ENCODE measurements at places on chromosomes 12 and 14.

DNA sequence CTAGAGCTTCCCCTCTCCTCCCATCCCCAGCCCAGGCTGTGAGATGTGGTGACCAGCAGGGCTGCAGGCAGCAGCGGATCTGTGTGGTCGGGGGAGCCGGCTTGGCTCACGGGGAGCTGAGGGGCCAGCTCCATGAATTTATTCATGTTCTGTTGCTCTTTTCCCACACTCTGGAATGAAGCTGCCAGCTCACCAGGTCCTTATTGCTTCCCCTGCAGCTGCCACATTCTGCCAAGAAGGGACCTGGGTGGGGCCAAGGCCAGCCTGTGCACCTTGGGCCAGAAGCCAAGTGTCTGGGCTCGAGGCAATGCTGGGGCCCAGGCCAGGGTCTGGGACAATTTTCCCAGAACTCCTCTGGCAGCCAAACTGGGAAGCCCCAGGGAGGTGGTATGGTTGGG is 2.5 kb upstream of the C1QL4 start:
- no peak for DNase-seq

GRCh38 chr14:95614349-95614748 is 71.9 kb upstream of the TCL1B start:
- DNase-seq: no peak

DNA sequence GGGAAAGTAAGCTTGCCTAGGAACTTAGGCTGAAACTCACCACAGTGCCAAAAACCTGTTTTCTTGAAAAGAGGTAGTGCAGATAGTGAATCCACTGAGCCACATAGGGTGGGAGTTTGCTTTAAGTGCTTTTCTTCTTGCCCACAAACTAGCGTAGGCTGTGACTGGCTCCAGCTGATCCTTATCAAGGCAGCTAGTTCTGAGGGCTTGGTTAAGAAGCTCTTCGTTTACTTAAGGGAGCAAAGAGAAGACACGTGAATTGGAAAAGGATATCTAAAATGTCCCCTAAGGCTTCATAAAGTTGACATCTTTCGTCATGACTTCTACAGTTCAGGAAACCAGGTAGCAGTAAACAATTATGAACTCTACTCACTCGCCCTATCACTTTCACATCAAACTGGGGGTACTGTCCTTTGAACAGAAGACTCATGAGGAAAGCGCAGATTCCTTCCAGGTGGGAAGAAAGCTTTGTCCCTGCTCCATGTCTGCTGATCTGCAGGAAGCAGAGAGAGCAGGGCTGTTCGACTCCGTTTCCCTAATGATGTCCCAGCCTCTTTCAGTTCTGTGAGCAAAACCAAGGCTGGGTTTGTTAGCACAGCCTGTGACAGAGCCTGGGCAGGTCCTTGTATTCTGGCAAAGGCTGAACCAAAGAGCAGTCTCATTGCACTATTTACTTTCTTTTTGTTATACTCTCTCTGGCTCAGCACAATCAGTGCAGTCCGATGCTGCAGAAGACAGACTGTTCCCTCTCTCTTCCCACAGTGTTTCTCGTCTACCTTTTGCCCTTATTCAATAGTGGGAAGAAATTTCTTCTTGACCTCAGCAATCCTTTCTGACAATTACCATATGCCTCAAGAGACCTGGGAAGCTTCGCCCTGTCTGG is 93.5 kb upstream of the ETV6 start:
- DNase-seq: no peak

GRCh38 chr12:11651381-11651780 is 1.9 kb downstream of the ETV6 start:
- DNase-seq: no peak

- no peak for DNase-seq
Observed at GRCh38 chr14:79693935-79694334, 517.4 kb downstream of the DIO2 start.

All from GM13976 (cell line).